ENCODE measurements at places on chromosomes 16 and 17. TPM values are rescaled to one million over a fixed set of nuclear protein-coding genes. Genes with fewer than 3 reads are reported as not detected.

CCL17 gene
- total RNA-seq, result not detected

WNT9B gene
- not detected for total RNA-seq

PSKH1 gene
- total RNA-seq, result 13.6 TPM

SLC47A1 gene
- 8.6 TPM for total RNA-seq

BAIAP3 gene
- total RNA-seq, result 0.53 TPM

TMEM92 gene
- 0.07 TPM for total RNA-seq

SLC2A4 gene
- 0.14 TPM for total RNA-seq

IRF8 gene
- total RNA-seq, result 0.13 TPM

DOC2B gene
- 0.14 TPM for total RNA-seq

DPH1 gene
- total RNA-seq, result 21.7 TPM

NRN1L gene
- 0.66 TPM for total RNA-seq

AANAT gene
- not detected for total RNA-seq

ADAD2 gene
- total RNA-seq, result not detected

ALOX15B gene
- total RNA-seq, result not detected

COPZ2 gene
- total RNA-seq, result 6.8 TPM

EPOP gene
- total RNA-seq, result 5.8 TPM

MRTFB gene
- total RNA-seq, result 46.9 TPM

B3GNT9 gene
- 4.3 TPM for total RNA-seq

GAS2L2 gene
- total RNA-seq, result not detected

ELMO3 gene
- total RNA-seq, result 0.93 TPM

AGRP gene
- total RNA-seq, result not detected

AXIN1 gene
- 20.8 TPM for total RNA-seq

C17orf100 gene
- 0.22 TPM for total RNA-seq

PLA2G10 gene
- total RNA-seq, result not detected

FOXC2 gene
- total RNA-seq, result 5.7 TPM

CRYM gene
- not detected for total RNA-seq

NPIPB6 gene
- 3.3 TPM for total RNA-seq

GJD3 gene
- total RNA-seq, result not detected

KCNAB3 gene
- 1.2 TPM for total RNA-seq

KRTAP4-9 gene
- not detected for total RNA-seq

RMI2 gene
- 8.0 TPM for total RNA-seq

OTOP2 gene
- total RNA-seq, result not detected

TMEM11 gene
- total RNA-seq, result 25.5 TPM

SLFN11 gene
- total RNA-seq, result 202 TPM

TOM1L2 gene
- 28.6 TPM for total RNA-seq

NDEL1 gene
- 61.8 TPM for total RNA-seq

KCNH4 gene
- total RNA-seq, result under 0.01 TPM

SNAI3 gene
- total RNA-seq, result 0.13 TPM
